H4 (cell line): ENCODE measurements at places on chromosomes 1 and 21.

DNA sequence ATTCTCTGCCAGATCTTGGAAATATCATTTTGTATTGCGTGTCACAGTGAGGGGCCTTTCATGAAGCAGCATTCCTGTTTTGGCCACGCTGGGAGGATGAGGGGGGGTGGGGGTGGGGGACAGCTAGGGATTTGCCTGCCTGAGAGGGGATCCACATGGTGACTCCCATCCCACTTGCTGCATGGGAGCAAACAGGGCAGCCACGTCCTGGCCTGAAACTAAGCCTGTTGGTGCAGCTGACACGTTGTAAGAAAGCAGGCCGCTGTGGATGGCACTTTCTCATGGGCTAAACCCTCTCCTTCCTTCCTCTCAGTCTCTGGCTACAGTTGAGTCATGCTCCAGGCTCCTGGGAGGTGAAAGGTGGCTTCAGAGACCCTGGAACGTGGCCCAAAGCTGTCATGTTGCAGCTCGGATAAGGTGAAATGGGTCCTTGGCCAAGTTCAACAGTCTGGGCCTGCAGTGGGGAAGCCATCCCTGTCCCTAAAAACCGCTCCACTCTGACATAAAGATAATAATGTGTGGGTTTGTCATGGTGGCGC lies 346.7 kb upstream of the VAMP3 start:
- no peak for DNase-seq

- DNase-seq: no peak
Observed at GRCh38 chr1:193411714-193412113, 225.3 kb upstream of the B3GALT2 start.

GRCh38 chr1:8455700-8456307 lies 137.9 kb downstream of the SLC45A1 start:
- no peak for DNase-seq

GRCh38 chr1:23977854-23978191 lies 2.3 kb downstream of the SRSF10 start:
- no peak for DNase-seq

DNA sequence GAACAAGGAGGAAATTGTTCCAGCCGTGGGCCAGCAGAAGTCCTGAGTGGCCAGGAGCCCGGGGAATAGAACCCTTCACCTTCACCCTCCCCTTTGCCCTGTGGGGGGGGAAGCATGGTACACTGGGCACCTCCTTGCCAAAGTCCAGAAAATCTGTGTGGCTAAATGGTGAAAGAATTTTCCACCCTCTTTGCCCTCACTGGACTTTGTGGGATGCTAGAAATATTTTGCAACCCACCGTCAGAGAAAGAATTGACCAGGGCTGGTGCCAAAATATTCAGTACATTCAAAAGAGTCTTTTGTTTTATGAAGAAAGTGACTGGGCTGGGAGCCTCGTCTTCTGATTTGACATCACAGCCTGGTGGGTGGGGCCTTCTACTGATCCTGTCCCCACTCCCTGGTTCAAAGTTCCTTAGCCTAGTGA lies 14.6 kb downstream of the NFASC start:
- no peak for DNase-seq

GRCh38 chr1:161398900-161399256 lies 31.2 kb upstream of the CFAP126 start:
- DNase-seq: no peak

DNA sequence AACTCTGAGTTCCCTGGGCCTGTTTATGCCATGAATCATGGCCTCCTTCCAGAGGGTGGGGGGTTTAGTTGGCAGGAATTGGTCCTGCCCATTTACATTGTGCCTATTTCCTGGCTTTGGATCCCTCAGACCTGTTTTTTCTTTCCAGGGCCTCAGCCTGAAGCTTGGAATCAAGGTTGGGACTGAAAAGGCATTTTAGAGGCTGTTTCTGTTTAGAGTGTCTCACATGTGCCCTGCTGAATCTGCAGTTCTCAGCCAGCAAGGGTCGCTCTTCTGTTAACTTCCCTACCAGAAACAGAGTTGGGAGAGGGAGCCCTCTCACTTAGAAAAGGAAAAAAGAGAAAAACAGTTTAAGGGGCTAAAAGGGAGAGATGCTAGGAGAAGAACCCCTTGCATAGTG lies 191.1 kb downstream of the PTPRC start:
- DNase-seq: no peak

DNA sequence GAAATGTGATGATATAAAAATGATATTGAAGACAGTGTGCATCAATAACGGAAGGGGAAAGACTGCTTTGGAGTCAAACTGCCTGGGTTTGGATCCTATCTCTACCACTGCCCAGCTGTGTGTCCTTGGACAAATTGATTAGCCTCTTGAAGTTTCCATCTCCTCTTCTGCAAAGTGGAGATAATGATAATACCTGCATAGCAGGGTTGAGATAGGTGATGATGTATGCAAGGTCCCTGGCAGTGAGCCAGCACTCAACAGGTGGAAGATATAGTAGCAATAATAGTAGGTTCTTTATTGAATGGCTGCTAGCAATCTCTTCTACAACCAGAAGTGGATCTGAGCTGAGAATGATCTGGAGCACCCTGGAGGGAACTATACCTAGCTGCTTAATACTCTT lies 166.7 kb downstream of the MIS18A start:
- DNase-seq: no peak

DNA sequence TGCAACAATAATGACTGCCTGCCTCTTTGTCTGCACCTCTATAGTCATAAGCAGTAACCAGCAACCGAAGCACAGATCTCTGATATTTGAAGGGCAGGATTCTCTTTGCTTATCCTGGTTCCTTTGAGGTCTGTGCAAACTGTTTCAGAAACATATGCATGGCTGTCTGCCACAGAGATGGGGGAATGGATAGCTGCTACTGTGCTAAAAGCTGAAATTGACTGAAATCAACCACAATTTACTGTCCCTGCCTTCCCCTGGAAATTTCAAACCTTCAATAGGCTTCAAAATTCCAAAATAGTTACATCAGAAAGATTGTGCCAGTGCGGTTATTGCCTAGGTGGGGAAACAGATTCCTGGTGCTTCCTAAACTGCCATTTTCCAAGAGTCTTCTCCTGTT lies 136.8 kb upstream of the GORAB start:
- DNase-seq: no peak

DNA sequence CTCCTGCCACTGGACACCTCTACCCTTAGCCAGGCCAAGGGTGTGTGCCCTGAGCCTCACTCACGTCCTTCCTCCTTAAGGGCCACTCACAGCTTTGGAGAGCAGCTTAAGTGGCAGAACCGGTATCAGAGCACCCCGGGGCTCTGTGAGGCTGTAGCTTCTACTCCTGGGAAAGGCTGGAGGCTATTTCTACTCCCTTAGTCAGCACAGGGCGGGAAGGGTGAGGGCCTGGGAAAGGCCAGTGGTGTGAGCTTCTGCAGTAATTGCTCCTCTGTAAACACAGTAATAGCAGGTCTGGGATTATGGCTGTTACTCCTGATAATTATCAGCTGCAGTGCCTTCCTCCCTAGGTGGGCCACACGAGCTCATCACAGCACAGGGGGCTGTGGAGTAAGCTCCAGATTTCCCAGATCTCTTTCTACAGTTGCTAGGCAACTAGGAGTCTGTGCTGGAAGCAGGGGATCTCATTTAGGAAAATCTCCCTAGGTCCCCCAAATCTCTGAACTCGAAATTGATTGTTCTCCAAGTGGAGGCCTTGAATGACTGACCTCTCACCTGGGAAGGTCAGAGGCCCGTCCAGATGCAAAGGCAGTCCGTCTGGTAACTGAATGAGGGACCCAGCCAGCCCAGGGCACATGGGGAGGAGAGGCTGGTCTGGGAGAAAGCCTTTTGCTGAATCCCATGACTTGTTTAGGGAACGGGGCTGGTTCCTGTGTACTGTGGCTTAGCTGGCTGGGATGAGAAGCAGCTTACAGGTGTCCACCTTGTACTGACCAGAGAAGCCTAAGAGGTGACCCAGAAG lies 29.3 kb downstream of the IER5 start:
- peak; percentile 24 for DNase-seq

DNA sequence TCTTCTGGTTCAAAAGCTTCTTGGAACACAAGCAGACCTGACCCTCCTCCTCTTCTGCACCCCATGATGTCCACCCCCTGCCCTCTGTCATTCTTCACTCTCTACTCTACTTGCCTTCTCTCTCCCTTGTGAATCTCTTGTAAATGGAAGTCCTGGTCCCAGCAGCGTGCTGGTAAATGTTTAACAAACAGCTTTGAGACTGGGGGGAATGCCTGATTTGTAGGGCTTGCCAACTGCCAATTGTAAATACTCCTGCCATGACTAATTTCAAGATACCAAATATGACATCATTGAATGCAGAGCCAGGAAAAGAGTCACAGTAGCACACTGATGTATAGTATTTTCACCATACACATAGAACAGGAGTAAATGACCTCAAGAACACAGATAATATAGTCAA lies 40.9 kb upstream of the LRRN2 start:
- DNase-seq: peak; percentile 61

DNA sequence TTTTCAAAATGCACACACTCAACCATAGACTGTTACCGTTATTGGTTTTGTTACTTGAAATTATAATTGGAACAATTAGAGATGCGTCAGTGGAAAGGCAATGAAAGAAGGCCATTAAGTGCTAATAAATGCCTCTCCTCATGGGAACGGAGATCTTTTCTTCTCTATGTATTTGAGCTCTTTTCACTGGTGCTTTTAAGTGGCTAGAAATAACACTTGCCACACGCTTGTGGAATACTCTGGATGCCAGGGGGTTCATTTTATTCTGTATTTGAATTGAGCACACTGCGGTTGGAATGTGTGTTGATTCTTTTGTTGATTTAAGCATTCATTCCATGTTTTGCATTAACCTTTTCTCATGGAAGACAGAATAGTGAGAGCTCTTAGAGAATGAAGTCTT lies 68.4 kb downstream of the DNM3 start:
- DNase-seq: no peak

GRCh38 chr1:170623171-170623570 lies 40.8 kb upstream of the PRRX1 start:
- peak; percentile 84 for DNase-seq

GRCh38 chr1:102550729-102551384 lies 554.1 kb upstream of the OLFM3 start:
- DNase-seq: peak; percentile 58

GRCh38 chr21:45559216-45560105 lies 17.2 kb upstream of the SLC19A1 start:
- DNase-seq: no peak

DNA sequence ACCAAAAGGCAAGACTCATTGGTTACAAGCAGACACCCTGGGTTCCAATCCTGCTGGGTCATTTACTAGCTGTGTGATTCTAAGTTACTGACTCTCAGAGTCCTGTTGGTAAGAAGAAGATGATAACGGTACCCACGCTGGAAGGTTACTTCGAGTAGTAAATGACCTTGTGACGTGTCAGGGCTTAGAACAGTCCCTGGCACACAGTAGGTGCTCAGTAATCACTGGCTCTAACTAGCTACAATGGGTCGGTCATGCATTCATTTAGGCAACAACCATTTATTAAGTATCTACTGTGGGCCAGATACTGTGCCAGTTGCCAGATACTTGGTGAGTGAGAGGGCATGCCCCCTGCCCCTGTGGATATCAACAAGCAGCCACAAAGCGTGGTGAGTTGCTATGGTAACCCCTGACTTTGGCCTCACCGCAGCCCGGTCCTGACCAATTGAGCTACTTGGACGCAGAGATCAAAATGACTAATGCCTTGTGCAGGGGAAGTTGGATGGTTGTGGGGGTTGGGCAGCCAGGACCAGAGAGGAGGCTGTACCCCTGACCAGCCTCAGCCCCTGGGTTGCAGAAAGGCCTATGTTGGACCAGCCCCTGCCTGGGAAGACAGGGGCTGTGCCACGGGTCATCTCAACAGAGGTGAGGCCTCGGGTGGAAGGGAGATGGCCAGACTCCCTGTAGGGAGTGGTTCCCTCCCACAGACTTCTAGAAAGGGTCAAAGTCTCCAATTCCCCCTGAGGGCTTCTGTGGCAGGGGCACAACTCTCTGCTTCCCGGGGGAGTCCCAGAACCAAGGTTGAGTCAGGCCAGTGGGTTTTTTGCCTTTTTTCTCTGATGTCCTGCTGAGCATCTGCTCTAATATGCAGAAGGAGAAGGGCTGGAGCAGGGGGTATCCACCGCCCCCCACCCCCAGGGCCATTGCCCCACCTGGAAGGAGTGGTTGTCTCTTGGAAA lies 16.0 kb downstream of the DHRS3 start:
- DNase-seq: peak; percentile 74

GRCh38 chr1:117598489-117598888 lies 7.4 kb upstream of the TENT5C start:
- DNase-seq: no peak

- no peak for DNase-seq
Observed at GRCh38 chr1:235423214-235423652, 56.0 kb downstream of the TBCE start.

DNA sequence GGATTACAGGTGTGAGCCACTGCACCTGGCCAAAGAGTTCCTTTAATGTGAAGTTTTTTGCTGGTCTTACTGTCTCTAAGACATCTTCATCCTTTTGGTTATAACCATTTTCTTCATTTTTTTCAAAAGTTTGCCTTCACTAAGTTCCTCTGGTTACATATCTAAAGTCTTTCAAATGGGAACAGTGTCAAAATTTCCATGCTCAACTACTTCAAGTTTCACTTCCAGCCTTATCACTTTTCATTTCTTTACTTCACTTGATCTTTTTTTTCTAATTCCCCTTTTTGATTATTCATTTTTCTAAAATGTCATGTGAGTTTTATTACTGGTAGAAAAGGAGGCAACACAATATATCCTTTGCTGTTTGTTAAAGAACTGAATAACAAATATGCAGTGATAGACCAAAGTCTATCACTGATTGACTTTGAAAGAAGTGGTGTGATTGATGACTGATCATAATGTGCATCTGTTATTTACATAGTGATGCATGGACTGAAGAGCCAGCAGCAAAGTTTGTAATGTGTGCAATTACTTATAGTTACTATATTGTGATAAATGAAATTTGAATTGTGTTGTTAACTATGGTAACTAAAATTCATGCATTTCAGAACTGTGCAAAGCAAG lies 16.0 kb upstream of the ZFYVE9 start:
- DNase-seq: no peak

DNA sequence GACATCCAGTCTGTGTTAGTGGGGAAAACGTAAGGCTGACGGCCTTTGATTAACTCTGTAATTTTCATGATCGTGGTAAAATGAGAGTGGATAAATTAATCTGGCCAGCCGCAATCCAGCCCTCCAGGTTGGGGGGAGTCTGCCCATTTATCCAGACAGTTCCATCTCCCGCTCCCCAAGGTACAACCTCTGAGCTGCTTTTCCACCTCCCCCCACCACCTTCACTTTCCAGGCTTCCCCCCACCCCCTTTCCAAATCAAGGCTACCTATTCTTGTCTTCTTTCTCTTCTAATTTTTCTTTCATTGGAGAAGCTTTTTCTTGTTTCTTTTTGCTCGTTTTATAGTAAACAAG lies 6.0 kb downstream of the MIER1 start:
- DNase-seq: no peak

DNA sequence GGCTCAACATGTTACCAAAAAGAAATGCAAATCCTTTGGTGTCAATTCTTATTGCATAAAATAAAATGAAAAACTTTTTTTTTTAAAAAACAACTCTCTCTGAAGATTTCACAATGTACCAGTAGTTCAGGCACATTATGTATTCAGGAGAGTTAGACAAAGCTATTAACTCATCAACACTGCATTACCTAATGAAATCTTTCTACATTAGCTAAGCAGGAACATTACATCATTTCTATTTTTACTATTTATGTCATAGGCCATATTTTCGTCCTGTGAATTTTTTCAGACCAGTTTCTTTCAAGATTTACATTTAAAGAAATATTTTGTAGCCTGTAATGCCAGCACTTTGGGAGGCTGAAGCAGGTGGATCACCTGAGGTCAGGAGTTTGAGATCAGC lies 366.2 kb downstream of the USH2A start:
- no peak for DNase-seq
